ENCODE measurements at places on chromosomes 2 and 18. TPM values are rescaled to one million over a fixed set of nuclear protein-coding genes. Genes with fewer than 3 reads are reported as not detected.

DNA sequence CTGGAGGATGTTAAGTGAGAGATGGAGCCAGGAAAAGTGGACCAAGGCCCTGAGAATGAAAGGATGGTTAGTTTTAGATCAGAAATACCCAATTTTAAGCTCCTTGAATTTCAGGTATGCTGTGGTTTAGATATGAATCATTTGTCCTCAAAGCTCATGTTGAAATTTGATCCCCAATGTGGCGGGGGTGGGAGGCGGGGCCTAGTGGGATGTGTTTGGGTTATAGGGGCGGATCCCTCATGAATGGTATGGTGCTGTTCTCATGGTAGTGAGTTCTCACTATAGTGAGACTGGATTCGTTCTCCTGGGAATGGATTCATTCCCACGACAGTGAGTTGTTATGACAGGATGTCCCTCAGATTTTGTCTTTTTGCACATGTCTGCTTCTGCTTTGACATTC, 11.4 kb downstream of the MYO5B start:
- DNase-seq, result peak; percentile 93

GRCh38 chr18:74171910-74172606, 23.7 kb downstream of the TIMM21 start:
- no peak for DNase-seq

- DNase-seq, result no peak
Observed at GRCh38 chr2:234278556-234279255, 218.2 kb downstream of the ARL4C start.

DNA sequence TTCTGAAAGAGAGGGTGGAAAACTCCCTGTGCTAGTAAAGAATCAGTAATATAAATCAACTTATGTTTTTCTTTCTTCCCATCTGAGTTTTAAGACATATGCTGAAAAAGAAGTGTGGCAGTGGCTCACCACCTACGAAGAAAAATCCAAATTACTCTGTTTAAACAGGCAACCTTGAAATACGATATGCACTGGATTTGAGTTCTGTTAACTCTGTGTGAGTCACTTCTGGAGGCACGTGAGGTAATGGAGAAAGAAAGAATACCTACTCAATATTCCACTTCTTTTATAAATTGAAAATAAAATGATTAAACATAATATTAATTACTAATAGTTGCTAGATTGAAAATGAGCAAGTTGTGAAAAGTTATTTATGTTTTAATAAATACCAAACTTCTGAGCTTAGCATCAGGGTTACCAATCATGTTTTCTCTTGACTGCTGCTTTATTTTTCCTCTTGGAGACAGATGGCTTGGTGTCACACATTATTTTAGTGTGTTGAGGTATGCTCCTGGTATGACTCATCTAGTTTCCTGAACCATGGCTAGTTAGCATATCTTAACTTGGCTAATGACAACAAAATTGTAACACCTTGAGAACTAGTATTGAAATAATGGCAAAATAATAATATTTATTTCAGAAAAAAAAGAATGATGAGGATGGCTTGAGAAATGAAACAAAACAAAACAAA, 1705.5 kb upstream of the PIK3C3 start:
- peak; percentile 54 for DNase-seq

DNA sequence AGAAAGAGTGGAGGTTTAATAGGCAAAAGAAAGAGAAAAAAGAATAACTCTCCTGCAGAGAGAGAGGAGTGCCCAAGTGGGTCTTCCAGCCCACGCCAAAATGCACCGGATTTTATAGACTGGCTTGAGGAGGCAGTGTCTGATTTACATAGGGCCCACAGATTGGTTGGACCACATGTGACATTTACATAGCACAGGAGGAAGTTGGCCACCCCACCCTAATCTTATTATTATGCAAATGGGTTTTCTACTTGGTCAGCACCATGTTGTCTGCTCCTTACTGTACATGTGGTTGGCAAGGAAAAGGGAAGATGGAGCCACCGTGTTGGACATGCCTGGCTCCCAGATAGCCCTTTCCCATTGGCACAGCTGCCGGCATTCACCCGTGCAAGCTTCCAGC, 56.8 kb downstream of the SP110 start:
- no peak for DNase-seq

DNA sequence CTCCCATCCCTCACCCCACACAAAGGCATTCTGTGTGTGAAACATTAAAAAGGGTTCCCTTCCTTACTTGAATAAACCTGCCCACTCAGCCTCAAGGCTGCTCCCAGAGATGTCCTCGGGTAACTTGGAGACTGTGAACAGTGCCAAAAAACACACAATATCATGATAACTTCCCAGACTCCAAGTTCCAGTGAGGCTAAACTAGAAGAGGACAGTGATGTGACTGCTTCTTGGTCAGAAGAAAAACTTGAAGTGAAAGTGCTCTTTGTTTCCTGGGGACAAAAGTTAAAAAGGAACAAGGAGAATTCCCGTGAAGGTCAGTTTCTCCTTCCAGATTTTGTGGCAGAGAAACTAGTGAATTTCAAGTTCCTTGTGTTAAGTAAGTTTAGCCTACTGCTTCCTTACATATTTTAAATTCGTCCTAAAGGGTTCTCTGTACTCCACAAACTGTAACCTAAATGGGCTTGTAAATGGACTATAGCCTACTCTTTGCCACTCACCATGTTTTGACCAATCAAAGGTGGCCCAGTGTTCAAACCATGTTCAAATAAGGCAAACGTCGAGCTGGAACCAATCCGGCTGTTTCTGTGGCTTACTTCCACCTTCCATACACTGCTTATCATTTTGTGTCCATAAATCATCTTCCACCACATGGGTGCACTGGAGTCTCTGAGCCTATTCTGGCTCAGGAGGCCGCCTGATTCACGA, 20.4 kb downstream of the TPRKB start:
- DNase-seq, result peak; percentile 33

GRCh38 chr2:197673606-197674005, 1.8 kb downstream of the RFTN2 start:
- DNase-seq, result no peak

DNA sequence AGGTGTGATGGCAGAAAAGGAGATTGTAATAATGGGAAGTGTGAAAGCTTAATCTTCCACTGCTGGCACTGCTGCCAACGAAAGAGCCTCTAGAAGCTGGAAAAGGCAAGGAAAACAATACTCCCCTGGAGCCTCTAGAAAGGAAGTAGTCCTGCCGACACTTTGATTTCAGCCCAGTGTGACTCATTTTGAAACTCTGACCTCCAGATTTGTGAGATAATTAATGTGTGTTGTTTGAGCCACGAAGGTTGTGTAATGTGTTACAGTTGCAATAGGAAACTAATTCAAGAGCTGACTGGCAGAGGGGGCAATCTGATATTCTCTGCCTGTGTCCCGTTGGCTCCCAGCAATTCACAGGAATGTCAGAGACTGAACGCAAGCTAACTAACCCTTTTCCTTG, 219.2 kb upstream of the UBE2E3 start:
- peak; percentile 85 for DNase-seq

- no peak for DNase-seq
Observed at GRCh38 chr2:74821177-74822126, 12.5 kb upstream of the HK2 start.

DNA sequence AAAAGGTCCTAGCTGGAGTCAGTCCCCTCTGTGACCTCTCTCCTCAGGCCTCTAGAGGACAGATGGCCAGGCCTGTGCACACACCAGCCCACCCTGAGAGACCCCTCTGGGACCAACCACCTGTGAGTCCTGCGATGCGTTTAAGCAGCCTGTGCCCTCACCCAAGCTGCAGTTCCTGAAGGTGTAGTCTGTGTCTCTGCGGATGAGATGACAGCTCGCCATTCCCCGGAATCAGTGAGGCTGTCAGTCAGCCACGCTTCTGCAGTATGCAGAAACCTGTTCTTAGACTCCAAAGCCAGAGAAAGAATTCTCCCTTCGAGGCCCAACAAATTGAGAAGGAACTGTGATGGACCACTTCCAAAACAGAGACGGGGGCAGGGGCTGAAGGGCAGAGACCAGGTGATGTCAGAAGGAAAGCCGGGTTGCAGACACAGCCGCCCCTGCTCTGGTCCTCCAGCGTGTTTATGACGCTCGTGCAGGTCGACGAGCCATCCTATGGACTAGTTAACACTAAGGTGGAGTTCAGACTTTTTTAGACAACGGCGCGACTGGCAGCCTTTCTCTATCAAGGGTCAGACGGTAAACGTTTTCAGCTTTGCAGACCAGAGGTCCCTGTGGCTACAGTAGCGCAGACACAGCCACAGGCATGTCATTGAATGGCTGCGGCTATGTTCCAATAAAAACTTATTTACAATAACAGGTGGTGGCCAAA, 10.2 kb downstream of the MTERF4 start:
- no peak for DNase-seq

The L3MBTL4 gene
- not detected for total RNA-seq

The TEX51 gene
- not detected for total RNA-seq

The C2orf92 gene
- total RNA-seq, result 5.3 TPM
